NCI-H1048 (cell line): ENCODE measurements at places on chromosomes 1 and 21.

GRCh38 chr21:16330082-16330907 lies 600.5 kb downstream of the USP25 start:
- peak; percentile 62 for DNase-seq

DNA sequence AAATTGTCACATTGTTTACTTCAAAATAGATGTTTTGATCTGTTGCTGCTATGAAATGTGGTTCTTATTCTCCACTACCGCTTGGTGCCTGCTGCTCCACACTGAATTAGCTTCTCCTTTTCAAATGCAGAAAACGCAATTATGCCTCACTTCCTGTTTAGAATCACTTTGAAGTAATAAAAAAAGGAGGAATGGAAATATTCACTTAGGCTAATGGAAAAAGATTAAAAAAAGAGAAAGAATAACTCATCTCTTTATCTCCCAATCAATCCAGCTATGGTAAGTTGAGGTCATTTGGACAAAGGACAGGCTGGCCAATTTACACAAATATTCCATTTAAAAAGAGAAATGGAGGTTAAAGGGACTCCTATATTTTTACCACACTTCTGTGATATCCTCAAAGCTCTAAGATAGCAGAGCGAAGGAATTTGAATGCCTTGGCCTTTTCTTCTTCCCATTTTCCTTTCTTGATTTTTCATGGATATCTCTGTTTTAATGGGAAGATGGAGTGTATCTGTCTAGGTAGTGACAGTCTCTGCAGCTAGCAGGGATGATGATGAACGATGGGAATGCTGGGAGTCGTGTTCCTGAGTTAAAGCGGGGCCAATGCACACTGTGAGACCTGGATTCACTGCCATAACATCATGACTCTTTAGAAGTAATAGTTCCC lies 35.7 kb downstream of the RGS5 start:
- no peak for DNase-seq

- no peak for DNase-seq
These were observed 479.8 kb upstream of the VAMP3 start for GRCh38 chr1:7290971-7291970.

- DNase-seq = no peak
These were observed 7.7 kb downstream of the NTRK1 start for GRCh38 chr1:156868341-156868740.

DNA sequence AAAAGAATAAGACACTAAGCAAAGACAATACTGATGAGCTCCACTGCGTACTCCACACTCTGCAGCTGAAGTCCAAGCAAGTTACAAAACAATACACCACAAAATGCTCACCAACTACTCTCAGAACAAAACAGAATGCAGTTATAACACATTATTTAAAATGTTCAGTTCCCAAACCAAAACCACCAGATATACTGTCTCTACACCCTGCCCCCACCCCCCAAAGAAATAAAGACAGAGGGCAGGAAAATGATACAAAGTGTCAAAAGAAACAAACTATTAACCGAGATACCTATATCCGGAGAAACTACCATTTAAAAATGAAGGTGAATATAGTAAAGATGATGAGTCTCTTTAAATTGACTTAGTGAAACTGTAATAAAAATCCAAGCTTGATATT lies 623.0 kb downstream of the KIF26B start:
- DNase-seq = no peak

- DNase-seq = no peak
These were observed 1192.7 kb downstream of the KCNT2 start for GRCh38 chr1:195415584-195415983.

GRCh38 chr1:40750451-40750908 lies 33.1 kb upstream of the KCNQ4 start:
- DNase-seq = no peak

- no peak for DNase-seq
These were observed 5.7 kb upstream of the ZNF683 start for GRCh38 chr1:26378088-26378878.

GRCh38 chr1:77655431-77655974 lies 27.0 kb downstream of the ZZZ3 start:
- DNase-seq = no peak

GRCh38 chr1:240401731-240402130 lies 210.2 kb downstream of the GREM2 start:
- DNase-seq = no peak
